Activated naive CD4-positive, alpha-beta T cell (primary cell): ENCODE measurements at places on chromosomes 2 and 18.

DNA sequence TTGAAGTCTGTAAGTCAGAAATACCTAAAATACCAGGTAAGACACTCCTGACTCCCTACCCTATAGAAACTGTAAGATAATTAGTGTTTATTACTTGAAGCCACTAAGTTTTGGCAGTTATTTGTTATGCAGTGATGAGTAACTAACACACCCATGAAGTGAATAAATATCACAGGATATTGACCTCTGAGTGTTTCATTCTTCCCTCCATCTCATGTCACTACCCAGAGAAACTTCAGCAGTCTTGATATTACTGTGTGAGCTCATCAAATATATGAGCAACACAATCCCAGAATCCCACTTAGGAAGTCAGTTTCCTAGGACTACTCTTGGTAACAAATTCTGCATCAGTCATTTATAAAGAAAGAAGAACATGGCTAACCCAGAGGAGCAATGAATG lies 529.7 kb downstream of the FBXO15 start:
- DNase-seq = no peak

DNA sequence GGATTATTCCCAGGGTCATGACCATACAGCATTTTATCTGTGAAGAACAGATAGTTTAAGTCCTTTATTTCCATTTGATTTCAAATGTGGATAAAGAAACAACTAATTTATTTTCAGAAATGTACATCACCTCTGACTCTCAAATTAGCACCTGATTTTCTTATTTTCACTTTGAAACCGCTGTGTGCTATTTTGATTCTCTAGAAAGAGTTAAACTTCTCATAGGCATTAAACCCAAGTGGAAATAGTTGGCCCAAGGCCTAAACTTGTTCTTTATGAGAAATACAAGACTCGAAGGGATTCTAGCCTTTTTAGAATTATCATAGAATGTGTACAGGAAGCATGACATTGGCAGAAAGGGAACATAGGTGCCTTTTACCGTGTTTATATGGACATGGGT lies 41.5 kb upstream of the LTBP1 start:
- DNase-seq = no peak

GRCh38 chr2:4745056-4745991 lies 946.9 kb upstream of the SOX11 start:
- DNase-seq = no peak

DNA sequence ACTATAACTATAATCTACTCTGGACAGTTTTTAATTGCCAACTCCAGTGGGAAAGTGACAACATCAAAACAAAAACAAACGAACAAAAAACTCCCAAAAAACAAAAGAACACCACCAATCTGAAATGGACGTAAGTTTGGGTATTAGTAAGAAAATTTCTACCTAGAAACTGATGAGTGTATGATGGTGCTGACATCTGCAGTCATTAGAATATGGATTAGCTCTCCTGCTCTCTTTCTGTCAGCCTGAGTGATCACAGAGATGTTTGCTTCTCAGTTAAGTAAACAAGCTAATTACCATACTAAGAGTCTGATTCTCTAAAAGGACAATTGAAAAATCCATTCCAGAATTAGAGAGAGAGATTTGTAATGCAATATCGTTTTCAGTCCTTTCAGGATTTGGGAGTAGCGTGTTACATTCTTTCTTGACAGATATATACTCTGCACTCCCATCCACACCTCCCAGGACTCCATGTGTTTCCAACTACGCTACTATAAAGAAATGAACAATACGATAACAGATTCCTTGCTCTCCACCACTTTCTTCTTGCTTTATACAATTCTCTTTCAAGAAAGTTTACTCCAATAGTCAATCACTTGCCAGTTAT lies 1347.4 kb upstream of the PIK3C3 start:
- DNase-seq = no peak

- no peak for DNase-seq
Measured at GRCh38 chr2:189258616-189259365, 79.2 kb upstream of the COL5A2 start.

- no peak for DNase-seq
Measured at GRCh38 chr18:3313685-3314084, 51.8 kb downstream of the MYL12B start.

GRCh38 chr2:199902486-199903110 lies 8.5 kb upstream of the C2orf69 start:
- no peak for DNase-seq

DNA sequence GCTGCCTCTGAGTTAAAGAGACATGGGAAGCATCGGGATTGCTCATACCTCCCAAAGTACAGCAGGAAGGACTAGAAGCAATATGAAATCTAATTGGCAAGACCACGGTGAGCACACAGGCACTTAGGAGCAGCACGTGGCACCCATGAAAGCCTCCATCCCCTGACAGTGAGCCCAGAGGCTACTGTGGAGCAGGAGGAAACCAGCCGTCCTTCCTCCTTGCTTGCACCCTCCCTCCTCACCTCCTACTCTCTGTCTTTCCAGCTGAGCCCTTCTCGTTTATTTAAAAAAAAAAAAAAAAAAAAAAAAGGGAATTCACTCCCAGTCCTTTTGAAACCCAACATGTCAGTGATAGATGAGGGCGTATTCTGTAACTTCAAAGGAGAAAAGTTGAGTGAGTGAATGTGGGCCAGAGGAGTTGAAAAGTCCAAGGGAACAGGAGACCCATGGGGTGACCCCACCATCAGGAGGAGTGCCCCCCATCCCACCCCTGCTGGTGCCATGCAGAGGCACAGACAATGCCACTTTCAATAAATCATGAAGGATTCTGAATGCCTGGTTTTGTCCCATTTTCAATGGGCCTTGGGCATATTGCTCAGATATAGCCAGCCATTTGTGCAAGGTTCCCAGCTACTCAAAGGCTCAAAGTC lies 96.6 kb upstream of the ALPP start:
- DNase-seq = no peak

DNA sequence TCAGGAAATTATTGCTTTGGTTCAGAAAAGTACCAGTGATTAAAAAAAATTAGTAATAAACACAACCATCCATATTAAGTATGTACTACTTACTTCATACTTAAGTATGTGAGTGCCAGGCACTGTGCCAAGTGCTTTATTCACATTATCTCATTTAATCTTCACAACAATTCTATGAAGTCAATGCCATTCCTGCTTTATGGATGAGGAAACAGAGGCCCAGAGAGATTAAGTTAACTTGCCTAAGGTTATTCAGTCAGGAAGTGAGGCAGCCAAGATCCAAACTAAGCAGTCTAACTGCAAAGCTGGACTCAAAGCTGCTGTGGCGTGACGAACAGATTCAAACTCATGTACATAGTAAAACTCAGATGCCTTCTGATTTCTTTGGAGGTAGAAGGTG lies 22.3 kb downstream of the DTNB start:
- DNase-seq = no peak

DNA sequence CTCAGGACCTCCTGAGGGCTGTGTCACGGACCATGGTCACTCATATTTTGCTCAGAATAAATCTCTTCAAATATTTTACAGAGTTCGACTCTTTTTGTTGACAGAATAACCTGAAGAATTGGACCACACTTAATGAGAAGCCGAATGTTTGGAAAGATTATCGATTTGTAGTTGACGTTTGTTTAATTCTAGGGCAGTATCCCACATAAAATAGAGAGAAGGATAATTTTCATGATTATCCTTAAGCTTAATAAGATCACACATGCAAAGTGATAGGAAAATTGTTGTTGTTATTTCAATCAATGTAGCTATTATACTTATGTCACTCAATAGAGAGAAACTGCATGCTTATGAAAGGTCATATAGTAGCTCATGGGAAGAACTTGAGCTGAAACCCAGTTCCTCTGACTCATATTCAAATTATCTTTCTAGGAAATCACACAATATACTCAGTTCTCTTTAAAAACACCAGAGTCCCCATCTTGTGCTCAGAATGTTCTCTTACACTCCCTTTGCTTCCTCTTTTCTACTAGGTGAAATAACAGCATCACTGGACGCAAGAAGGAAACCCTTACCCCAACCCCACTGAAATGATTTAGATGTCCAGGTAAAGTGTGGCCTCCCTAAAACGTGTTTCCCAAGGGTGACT lies 982.1 kb downstream of the TSN start:
- no peak for DNase-seq

GRCh38 chr18:75860166-75860565 lies 432.7 kb upstream of the SMIM21 start:
- no peak for DNase-seq

- no peak for DNase-seq
Measured at GRCh38 chr2:240564561-240565332, 3.5 kb upstream of the RNPEPL1 start.

DNA sequence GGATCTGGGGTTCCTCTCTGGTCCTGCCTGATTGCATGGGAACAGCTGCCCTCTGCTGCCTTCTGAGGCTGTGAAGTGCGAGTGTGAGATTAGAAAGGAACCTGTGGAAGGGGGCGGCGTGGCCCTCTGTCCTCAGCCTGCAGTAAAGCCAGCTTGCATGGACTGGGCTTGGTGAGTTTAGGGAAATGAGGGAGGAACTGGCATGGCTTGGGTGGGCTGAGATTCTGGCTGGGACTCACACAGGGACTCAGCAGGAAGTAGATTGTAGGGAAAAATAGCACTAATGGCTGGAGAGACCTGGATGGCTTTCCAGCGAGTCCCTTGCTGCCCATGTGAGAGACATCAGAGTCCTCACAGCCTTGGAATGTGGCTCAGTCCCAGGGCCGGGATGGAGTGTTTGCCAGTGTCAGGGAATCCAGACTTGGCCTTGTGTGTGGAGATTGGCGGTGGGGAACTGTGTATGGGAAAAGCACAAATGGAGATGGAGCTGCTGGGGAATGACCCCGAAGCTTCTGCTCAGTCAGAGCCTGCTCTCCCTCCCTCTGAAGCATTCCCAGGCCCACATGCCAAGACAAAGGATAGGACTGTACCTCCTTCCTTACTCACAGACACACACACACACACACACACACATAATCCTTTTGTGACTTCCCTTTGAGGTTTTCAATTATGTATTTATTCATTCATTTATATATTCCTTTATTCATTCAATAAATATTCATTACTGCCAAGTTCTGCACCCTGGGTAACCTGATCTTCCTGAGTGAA lies 115.4 kb downstream of the ACAA2 start:
- no peak for DNase-seq

DNA sequence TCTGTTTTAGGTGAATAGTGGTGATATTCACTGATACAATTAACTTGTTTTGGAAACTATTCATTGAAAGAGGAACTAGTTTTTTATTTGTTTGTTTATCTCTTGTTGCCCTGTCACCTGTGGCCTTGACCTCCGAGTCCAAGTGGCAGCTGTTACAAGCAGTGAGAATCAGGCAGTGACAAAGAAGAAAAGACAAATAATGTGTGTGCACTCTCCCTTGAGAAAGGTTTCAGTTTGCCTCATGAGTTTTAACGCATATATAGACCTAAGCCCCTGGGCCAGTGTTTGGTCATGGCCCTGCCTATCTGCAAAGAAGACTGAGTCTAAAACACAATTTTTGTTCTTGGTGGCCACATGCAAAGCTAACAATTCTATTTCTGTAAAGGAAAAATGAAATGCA lies 15.3 kb downstream of the KYNU start:
- no peak for DNase-seq

DNA sequence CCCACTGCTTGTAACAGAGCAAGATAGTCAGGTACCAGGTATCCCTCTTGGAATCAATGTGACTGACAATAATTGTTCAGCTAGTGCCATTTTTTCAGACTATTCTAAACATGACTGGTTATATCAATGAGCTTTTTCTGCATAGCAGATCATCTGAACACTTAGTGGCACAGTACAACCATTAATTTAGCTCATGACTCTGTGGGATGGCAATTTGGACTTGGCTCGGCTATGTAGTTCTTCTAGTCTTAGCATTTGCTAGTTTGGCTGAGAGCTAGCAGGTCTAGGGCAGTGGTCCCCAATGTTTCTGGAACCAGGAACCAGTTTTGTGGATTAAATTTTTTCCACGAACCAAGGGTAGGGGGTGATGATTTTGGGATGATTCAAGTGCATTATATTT lies 1421.4 kb upstream of the NXPH2 start:
- DNase-seq = no peak
